LNCaP clone FGC (cell line): ENCODE measurements at places on chromosomes 3 and 15.

DNA sequence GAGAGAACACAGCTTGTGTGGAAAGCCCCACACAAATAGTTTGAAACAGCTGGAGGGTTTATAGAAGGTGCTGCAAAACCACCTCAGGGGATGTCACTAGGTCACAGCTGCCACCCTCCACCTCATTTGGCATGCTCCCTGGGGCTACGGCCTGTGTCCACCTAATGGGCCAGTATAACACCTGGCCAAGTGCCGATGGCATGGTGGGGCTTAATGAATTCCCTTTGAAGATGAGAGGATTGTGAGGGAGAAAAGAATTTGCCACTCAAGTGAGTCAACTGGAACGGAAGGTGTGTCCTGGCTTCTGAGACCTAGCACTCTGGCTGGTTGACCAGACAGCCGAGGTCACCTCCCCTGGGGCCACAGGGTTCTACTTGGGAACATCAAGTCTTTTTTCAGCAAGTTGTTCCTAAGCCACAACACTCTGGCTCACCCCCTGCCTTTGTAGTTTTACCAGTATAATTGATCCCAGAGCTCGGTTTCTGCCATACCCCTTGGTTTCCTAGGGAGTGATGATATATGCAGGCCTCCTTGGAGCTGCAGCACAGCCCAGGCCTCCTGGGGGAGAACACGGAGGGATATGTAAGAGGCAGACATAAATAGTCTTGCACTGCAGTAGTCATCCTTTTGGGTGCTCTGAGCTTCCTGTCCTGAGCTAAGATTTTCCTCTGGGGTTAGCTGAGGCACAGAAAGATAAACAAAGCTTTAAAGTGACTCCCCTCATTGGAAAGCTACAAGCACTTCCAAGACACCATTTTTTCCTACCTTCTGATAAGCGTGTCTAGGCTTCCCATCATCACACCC, 178.2 kb upstream of the LPP start:
- DNase-seq: no peak

GRCh38 chr3:129056451-129057173, 4.0 kb upstream of the GP9 start:
- no peak for DNase-seq

GRCh38 chr3:15399970-15400369, 27.4 kb downstream of the METTL6 start:
- DNase-seq: no peak

DNA sequence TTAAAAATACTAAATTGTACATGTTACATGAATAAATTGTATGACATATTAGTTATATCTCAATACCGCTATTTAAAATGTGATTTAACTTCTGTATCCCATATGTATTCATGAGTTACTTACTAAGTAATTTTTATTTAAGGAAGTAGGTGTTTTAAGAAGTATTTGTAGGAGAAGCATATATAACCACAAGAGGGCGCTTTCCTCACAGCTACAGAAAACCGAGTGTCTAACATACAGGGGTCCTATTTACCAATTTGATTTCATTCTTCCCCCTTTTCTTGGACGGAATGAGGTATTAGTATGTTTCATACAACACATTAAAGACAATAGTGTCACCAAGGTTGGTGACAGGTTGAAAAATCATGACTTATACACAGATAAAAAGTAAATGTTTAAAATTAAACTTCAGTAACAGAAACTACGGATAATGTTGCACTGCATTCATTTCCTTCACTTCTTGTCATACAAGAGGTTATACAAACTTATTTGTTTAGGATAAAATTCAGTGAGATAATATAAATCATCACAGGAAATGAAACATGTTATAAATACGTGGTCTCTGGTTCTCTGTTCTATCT, 253.6 kb downstream of the MAGI1 start:
- DNase-seq: peak; percentile 35

- no peak for DNase-seq
These were observed 72.3 kb downstream of the PIAS1 start for GRCh38 chr15:68126396-68126795.

- peak; percentile 46 for DNase-seq
These were observed 217.6 kb downstream of the ARRDC4 start for GRCh38 chr15:98177966-98178592.

DNA sequence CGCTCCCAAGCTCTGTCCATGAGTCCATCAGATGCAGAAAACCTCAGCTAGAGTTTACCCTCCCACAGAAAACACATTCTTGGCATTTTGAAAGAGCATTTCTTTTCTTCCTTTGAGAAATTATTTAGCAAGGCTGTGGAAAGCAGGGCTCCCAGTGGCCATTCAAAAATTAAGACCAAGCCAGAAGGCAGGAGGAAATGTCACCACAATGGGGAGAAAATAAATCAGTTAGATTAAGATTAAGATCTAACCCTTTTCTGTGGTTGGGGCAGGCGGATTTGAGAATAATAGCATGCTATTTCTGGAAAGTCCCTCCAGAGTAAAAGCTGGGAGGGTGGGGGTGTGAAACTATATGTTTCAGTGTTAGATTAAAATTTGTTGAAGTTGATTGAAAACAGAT, 20.2 kb downstream of the LRIG1 start:
- DNase-seq: no peak

- DNase-seq: no peak
These were observed 23.1 kb upstream of the EHD4 start for GRCh38 chr15:41995476-41995855.

DNA sequence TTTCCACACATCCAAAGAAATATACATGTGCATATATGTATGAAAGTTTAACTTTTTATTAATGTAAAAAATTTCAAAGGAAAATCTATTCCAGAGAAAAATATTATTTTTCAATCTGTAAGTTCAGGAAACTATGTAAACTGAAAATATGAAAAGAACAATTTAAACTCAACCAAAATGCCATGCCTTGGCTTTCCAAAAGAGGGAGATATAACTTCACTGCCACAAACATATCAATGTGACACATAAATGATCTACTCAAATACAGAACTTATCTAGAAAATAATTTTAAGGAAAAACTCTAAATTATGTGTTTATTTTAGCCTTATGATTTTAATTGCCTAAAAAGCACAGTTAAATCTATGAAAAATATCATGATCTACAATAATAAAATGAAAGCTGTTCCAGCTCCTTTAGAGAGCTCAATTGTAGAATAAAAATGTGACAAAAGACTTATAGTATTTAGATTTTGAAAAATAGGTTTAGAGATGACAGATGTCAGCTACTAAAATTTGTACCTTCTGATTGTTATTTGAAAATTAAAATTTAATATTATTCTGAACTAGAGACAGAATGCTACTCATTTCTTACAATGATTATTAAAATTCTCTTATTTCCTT, 94.8 kb downstream of the GBE1 start:
- DNase-seq: no peak

- no peak for DNase-seq
These were observed 241.8 kb upstream of the MCTP2 start for GRCh38 chr15:93989440-93989998.

DNA sequence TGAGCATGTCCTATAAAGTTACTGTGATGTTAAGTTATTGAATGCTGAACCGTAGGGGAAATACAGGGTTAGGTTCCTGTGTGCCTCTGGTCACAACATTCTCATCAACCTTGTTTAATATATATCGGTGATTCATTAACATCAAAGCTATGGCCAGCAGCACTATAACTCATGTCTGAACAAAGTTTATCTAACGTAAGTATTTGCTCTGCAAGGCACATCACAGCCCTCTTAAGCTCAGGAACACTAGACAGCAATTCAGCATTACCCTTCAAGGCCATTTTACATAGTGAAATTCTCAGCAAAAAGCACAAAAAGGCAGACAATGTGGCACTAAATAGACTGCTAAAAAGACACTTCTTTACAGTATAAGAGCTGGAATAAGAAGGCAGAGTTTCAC, 48.2 kb upstream of the FNDC3B start:
- DNase-seq: no peak

GRCh38 chr3:187205683-187206082, 8.4 kb downstream of the RTP1 start:
- no peak for DNase-seq
